Fibroblast of skin of right quadriceps (primary cell): ENCODE measurements at places on chromosomes 5 and 9.

- DNase-seq: no peak
These were observed 104.0 kb downstream of the MAMDC2 start for GRCh38 chr9:70147651-70148050.

DNA sequence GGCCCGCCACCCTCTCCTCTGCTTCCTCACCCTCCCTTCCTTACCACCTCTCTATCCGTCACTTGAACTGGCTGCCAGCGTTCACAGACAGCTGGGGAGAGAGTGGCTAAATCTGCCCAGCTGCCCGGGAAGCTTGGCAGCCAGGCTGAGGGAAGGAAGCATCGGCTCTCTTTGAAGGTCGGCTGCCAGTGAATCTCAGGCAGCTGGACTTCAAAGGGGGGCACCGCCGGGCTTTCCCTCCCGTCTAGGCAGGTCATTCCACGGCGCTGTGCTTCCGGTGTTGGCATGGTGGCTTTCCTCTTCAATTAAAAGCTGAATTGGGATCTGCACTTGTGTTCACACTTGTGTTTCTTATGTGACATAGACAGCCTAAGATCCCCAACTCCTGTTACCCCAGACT, 174.0 kb downstream of the GDNF start:
- DNase-seq: no peak

- no peak for DNase-seq
These were observed 17.0 kb upstream of the SELENOP start for GRCh38 chr5:42828671-42829070.

DNA sequence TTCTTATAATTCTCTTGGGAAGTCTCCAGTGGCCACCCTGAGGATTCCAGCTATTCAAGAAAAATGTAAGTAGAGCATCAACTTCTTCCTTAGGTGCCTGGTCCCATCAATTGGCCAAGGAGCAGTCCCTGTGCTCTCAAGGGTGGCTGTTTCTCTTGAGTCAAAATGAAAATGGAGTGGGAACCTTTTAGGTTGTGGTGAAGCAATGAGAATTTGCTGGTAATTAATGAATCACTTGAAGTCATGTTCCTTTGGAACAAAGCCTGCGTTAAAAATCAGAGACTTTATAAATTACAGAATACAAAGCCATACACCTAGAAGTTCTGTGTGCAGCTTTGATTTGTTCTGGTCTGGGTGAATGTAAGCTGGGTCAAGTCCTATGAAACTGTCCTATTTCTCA, 48.9 kb downstream of the IL31RA start:
- no peak for DNase-seq

DNA sequence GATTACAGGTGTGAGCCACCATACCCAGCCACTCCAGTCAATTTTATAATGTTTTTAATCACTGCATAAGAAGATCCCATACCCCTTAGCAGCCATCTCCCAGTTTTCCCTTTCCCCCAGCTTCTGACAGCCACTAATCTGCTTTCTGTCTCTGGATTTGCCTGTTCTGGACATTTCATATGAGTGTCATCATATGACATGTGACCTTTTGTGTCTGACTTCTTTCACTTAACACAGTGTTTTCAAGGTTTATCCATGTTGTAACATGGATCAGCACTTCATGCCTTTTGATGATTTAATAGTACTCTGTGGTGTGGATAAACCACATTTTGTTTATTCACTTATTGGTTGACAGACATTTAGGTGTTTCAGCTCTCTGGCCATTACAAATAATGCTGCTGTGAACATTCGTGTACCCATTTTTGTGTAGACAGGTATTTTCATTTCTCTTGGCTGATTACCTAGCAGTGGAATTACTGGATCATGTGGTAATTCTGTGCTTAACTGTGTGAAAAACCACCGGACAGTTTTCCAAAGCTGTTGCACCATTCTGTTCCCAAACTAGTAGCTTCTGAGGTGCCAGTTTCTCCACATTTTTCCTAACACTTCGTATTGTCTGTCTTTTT, 8.6 kb downstream of the SUSD3 start:
- no peak for DNase-seq

- no peak for DNase-seq
These were observed 392.0 kb downstream of the NR2F1-AS1 start for GRCh38 chr5:93188876-93189485.

GRCh38 chr9:89826186-89826585, 221.4 kb downstream of the GADD45G start:
- no peak for DNase-seq

DNA sequence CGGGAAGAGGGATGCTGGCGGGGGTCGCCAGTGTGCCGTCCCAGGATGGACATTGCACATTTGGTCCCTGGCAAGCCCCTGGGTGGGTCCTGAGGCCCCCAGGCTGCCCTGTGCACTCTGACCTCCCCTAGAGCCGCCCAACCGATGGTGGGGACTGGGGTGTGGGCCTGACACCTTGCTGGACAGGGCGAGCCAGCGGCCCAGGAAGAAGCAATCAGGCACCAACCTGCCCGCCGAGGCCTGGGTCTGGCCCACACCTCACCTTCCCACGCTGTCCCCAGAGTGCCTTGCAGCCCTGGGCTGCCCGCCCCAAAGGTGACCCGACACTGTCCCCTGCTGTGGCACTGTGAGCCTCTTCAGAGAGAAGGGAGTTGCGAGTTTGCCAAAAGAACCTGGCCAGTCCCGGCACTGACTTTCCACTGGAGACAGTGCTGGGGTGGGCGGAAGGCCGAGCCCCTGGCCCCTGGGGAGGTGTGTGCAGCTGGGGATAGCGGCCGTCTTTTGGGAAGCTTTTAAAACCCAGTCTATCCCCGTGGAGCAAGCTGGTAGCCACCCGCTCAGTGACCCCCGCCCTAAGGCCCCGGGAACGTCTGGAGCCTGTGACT, 12.0 kb upstream of the NRARP start:
- DNase-seq: no peak

- DNase-seq: no peak
These were observed 167.6 kb upstream of the MSX2 start for GRCh38 chr5:174556756-174557155.

DNA sequence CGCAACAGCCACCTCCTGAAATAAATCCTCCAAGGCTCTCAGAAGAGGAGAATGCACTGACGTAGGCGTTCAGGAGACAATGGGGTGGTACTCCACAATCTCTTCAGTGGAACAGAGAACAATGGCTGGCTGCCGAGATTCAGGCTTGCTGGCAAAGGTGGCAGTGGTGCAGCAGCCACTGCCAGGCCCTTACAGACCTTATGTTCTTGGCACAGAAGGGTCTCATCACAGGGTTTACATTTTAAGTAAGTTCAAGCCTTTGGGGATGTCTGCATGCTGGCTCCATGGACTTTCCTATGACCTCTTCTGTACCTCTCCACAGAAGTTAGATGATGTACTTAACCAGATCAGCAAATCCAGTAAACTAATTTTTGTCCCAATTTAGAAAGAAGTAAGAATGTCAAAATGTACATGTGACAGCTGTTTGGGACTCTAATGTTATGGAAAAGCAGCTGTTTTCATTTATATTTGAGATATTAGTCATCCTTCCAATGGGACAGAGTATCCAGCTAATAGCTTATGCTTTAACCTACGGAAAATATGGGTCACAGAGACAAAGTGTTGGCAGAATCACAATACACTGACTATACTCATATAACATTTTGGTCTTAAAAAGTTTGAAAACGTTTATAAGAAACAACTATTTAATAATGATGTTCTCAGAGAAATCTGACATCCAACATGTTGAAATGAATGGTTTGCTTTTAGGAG, 180.9 kb downstream of the MAPKAP1 start:
- peak; percentile 84 for DNase-seq

- DNase-seq: no peak
These were observed 170.9 kb downstream of the FRMD3 start for GRCh38 chr9:83367326-83367725.

DNA sequence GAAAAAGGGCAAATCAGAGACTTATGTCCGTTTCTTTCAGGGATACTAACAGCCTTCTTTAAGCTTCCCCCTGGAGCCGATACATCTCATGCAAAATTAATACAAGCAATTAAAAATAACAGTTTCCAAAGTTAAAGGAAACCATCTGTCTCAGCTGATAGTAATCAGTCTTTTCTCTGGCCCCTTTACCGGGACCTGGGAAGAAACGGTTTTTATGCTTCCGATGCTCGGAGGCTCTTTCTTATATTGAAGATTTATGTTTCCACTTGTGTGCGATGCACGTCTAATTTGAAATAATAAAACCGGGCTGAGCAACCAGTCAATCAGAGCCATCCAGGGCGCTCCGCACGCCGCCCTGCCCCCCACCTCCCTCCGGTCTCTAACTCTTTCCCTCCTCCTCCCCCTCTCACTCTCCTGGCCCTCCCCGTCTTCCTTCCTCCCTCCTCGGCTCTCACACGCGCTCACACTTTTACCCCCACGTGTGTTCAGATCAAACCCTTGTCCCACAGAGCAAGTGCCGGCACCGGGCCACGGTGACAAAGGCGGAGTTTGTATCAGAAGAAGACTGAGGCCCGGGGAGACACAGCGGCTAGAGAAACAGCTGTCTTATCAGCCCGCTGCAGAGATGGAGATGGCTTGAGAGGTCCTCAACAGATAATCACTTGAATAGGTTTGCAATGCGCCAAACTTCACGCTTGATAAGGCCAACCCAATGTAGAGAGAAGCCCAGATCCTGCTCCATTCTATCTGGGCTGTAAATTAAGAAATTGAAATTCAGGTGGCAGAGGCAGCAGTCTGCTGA, 5.1 kb upstream of the ELAVL2 start:
- no peak for DNase-seq

DNA sequence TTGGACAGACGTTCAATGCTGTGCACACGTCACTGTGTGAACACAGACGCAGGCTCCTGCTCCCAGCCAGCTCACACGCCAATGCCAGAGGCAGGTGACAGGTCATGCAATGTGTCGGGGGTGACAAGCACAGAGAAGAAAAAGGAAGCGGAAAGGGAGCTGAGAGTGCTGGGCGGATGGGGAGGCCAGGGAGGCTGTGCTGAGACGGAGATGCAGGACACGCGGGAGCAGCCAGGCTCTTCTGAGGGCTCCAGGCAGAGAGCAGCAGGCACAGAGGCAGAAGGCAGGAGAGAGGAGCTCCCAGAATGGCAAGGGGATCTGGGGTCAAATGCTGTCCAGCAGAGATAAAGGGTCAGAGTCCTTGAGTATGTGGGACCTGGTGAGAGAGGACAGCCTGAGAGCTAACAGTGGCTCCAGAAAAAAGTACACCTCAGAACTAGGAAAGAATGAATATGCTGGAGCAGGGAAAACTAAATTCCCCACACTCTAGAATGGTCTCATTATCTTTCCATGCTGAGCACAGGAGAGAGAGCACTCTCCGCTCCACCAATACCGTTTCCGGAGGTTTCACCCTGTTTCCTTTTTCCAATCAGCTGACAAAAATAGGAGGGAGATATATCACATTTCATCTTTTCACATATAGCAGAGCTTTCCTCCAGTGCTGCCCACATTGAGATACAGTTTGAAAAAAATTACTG, 32.8 kb upstream of the NSMF start:
- no peak for DNase-seq

GRCh38 chr5:14449052-14449661, 132.4 kb upstream of the OTULINL start:
- peak; percentile 95 for DNase-seq

DNA sequence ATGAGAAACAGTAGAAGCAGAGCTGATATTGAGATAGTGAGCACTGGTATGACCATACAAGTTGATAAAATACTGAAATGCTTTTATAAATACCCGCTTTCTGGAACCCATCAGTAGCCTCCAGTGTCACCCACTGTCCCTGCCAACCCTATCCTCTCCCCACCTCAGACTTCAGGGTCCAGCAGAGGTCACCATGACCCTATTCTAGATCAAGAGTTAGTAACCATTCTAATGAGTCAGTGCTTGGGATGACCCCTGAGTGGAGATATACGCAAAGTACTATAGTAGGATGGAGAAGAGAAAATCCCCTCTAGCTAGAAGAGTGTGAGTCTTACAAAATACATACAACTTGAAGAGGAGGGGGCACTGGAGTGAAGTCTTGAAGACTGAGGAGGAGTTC, 297.9 kb upstream of the BRINP1 start:
- no peak for DNase-seq
